ENCODE measurements at places on chromosomes 13 and 19.

GRCh38 chr19:18439025-18439909, 1.3 kb upstream of the ISYNA1 start:
- no peak for DNase-seq

GRCh38 chr19:15421721-15422260, 3.0 kb upstream of the AKAP8L start:
- DNase-seq = no peak

DNA sequence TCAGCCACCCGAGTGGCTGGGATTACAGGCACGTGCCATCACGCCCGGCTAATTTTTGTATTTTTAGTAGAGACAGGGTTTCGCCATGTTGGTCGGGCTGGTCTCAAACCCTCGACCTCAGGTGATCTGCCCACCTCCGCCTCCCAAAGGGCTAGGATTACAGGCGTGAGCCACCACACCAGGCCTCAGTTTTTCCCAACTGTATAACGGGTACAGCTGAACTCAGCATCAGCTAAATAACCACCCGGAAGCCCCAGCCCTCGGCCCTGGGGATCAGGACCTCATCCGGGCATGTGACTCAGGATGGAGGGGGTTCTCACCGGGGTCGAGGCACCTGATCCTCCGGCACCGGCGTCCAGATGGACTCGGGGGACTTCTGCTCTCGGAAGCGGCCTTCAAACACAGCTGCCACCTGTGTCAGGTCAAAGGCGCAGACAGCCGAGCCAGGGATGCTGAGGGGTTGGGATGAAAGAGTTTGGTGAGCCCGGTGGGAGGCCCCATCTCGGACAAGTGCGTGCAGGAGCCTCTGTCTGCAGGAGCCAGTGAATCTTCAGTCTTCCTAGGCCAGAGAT, 8.9 kb downstream of the SEMA6B start:
- no peak for DNase-seq

- no peak for DNase-seq
Observed at GRCh38 chr13:96403651-96404050, 313.7 kb downstream of the HS6ST3 start.

- no peak for DNase-seq
Observed at GRCh38 chr13:94318418-94318817, 161.1 kb downstream of the DCT start.

DNA sequence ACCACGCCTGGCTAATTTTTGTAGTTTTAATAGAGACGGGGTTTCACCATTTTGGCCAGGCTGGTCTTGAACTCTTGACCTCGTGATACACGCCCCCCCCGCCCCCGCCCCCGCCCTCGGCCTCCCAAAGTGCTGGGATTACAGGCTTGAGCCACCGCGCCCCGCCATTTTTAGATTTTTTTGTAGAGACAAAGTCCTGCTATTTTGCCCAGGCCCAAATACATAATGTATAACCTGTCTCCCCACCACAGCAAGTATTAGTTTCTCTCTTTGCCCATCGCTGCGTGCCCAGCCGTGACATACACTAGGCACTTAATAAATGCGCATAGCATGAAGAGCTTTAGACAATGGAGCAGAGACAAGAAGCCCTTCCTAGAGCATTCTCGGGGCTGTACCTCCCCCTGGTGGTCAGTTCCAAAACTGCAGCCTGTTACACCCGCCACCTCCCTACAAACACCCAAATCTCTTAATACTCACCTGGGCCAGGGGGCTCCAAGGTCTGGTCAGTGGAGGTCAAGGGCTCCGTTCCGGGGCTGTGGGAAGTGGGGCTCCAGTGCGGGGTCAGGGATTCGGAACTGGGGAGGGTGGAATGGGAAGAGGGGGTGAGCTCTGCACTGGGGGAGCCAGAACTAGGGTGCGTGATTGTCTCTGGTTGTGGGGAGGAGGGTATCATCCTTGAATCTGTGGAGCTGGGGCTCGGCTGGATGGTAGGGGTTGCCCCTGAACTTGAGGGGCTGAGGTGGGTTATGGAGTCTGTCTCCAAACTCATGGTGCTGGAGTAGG, 22.5 kb downstream of the IQCN start:
- DNase-seq = peak; percentile 54

GRCh38 chr19:18662972-18663732, 20.3 kb upstream of the CRTC1 start:
- no peak for DNase-seq

DNA sequence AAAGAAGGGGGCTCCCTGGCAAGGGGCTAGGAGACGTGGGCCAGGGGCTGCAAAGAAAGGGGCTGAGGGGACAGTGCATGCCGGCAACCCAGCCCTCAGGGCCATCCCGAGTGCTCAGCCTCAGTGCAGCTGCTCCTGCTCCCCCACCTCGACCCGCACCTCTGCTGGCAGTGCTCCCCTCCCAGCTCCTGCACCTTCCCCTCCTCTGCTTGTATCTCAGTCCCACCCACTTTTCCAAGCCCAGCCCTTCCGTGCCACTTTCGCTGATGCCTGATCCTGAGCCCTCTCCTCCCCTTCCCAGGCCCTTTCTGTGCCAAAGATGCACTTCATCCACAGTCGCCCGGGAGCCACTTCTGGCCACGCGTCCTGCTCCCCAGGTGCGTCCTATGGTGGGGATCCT, 69.9 kb upstream of the KCTD15 start:
- DNase-seq = no peak

GRCh38 chr19:10106100-10106936, at the start of gene PPAN:
Gene PPAN (plus strand): TSS chr19:10106362. CDS start chr19:10106395, 33 bp downstream.
- DNase-seq = peak; percentile 99

DNA sequence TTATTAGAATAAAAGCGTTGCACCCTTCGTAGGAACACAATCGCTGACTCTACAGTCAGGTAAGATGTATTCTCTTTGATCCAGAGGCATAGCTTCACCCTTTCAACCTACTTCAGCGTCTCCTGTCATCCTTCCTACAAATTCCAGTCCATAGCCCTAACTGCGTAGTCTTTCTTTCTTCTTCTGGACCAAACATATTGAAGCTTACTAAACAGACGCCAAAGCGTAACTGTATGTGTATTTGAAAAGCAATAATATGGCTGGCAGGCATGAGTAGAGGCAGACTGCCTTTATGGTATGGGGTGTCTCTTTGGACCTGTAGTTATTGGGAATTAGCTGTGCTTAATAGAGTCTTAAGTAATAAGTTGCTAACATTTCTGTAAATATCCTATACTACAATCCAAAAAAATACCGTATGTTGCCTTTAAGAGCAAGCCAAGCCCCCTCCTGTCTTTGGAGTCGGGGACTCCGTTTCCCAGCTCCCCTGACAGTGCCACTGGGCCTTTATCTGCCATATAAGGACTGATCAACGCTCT, 392 bp upstream of the ZNF548 start:
- no peak for DNase-seq

- no peak for DNase-seq
Observed at GRCh38 chr13:28557725-28558520, 63.0 kb upstream of the FLT1 start.

GRCh38 chr19:17646441-17646840, 41.7 kb downstream of the UNC13A start:
- DNase-seq = no peak

- no peak for DNase-seq
Observed at GRCh38 chr13:74092711-74093110, 41.5 kb downstream of the KLF12 start.

DNA sequence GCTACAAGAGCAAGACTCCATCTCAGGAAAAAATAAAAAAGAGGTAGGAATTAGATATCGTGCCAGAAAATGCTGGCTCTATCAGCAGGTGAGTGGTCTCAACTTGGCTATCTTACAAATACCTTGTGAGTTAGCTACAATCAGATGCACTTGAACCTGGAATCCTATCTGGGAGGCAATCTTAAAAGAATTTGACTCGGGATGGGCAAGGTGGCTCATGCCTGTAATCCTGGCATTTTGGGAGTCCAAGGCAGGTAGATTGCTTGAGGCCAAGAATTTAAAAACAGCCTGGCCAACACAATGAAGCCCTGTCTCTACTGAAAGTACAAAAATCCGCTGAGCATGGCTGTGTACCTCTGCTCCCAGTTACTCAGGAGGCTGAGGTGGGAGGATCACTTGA, 29.4 kb downstream of the NLRP2 start:
- DNase-seq = no peak

GRCh38 chr19:13093407-13094105, 9.1 kb downstream of the LYL1 start:
- peak; percentile 69 for DNase-seq

DNA sequence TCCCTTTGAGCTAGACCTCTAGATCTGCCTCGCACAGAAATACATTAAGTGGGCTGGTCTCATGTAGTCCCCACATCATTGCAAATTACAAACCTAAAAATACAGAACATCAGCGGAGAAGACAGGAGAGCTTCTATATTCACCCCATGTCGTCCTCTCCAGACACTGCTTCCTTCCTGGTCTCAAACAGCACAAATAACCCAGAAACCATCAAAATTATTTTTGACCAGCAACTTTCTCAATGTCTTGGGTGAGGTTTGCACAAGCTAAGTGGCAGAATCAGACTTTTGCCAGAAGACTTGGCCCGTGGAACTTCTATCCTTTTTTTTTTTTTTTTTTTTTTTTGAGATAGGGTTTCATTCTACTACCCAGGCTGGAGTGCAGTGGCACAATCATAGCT, 28.2 kb downstream of the CLEC17A start:
- no peak for DNase-seq

- DNase-seq = no peak
Observed at GRCh38 chr13:75796825-75797224, 160.7 kb downstream of the LMO7 start.

DNA sequence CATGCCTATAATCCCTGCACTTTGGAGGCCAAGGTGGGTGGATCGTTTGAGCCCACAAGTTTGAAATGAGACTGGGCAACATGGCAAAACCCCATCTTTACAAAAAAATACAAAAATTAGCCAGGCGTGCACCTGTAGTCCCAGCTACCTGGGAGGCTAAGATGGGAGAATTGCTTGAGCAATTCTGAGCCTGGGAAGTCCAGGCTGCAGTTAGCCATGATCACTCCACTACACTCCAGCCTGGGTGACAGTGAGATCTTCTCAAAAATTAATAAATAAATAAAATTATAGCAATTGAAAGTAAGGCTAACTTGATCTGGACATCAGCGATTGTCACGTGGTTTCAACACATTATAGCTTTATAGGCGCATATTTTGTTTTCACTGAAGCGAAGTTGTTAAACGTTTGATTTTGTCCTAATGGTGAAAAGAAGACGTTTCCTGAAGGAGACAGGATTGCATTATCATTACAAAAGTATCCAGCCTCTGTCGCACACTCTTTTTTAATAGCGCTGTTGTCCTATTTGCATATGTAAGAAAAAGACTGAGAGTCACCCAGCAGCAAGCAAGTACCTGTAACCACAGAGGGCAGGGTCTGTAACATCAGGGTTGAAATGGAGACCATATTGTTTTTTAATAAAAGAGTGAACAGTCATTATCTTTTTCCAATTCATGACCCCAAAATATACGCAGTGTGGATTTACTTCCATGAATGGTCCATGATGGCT, 335.7 kb downstream of the DCT start:
- DNase-seq = no peak

- no peak for DNase-seq
Observed at GRCh38 chr13:40563350-40564125, 102.9 kb downstream of the FOXO1 start.

DNA sequence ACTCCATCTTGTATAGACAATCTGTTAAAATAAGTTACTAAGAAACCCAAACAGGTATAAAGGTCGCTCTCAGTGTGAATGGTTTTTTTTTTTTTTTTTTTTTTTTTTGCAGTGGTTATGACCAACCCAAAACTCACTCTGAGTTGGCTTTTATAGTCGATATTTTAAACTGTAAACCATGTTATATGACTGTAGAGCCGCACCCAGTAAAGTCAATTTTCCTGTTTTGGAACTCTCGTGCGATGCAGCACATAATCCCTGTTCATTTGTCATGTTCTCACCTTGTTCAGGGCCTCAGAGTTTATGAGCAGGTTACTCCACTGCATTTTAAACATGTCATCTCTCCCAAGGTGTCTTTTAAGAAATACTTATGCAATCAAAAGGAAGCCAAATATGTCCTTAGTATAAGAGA, 112.5 kb downstream of the KLF5 start:
- no peak for DNase-seq

DNA sequence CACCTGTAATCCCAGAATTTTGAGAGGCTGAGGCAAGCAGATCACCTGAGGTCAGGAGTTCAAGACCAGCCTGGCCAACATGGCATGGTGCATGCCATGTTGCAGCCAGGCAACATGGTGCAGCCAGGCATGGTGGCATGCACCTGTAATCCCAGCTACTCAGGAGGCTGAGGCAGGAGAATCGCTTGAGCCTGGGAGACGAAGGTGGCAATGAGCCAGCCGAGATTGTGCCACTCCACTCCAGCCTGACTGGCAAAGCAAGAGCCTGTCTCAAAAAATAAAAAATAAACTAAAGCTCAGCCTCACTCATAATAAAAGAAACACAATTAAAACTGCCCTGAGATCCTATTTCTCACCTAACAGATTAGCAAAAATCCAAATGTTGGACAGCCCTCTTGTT, 49.7 kb upstream of the MAP3K10 start:
- no peak for DNase-seq

- DNase-seq = no peak
Observed at GRCh38 chr13:75385708-75386083, 96.3 kb downstream of the TBC1D4 start.

DNA sequence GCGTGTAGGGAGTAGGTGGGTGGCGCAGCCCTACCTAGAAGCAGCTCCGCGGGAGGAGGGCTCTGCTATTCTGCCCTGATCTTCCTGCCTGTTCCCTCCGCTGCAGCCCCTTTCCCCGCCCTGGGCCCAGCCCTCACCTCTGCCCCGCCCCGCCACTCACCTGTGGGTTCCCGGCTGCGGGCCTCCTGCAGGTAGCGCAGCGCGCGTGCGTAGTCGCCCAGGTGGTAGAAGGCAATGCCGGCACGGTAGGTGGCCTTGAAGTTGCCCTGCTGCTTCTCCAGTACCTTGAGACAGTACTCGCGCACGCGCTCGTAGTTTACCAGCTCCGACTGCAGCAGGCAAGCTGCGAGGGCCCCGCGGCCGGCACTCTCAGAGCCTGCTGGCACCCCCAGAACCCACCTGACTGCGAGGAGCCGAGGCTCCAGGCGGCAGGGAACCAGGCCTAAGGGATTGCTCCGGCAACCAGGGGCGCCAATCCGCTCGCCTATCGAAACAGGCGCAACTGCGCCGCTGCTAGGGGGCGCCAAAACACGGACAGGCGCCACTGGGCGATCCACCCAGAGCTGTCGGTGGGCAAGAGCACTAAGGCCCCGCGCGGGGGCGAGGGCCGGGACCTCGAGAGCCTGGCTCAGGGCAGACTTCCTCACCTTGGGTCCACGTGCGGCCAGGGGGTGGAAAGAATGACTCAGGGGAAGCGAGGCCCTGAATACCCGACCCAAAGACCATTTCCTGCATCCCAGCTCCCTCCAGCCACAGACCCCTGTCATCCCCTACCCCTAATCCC, 965 bp downstream of the TTC9B start:
- DNase-seq = peak; percentile 56

GRCh38 chr19:19820774-19821320, 703 bp downstream of the ZNF506 start:
- no peak for DNase-seq
